Activated CD4-positive, alpha-beta T cell treated with anti-CD3 and anti-CD28 coated beads, Interleukin-2, amount 50 U/mL, for 24 hours (primary cell): ENCODE measurements at places on chromosomes 6 and 20.

GRCh38 chr6:152068622-152069261 is 261.3 kb downstream of the ESR1 start:
- DNase-seq = no peak

GRCh38 chr6:151254451-151255081 is 14.8 kb downstream of the AKAP12 start:
- DNase-seq = no peak

- DNase-seq = no peak
Measured at GRCh38 chr6:107820338-107821261, 3.5 kb downstream of the SCML4 start.

DNA sequence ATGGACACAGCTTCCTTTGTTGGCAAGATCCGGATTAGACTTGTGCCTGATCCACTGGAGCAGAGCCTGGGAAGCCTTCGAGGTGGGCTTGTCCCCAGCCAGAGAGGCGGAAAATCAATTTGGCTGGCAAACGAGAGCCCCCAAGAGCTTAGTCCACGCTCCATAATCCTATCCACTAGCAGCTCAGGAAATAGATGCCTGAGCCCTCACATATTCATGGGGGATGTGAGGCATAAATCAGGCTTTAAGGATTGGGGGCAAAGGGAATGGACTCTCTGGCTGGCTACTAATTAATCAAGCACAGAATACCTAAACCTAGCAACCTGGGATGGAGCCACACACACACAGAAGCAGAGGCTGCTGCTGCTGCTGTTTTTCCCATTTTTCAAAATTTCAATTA is 137.9 kb downstream of the PKHD1 start:
- no peak for DNase-seq

GRCh38 chr20:24411003-24411833 is 58.2 kb upstream of the SYNDIG1 start:
- no peak for DNase-seq

- no peak for DNase-seq
Measured at GRCh38 chr6:152368751-152369624, 268.2 kb downstream of the SYNE1 start.

GRCh38 chr6:54856129-54856528 is 9.6 kb downstream of the FAM83B start:
- no peak for DNase-seq

- no peak for DNase-seq
Measured at GRCh38 chr6:47701363-47701762, 3.0 kb downstream of the ADGRF4 start.
